HFFc6 (cell line): ENCODE measurements at places on chromosomes 16 and 17. TPM values are rescaled to one million over a fixed set of nuclear protein-coding genes. Genes with fewer than 3 reads are reported as not detected.

Gene TEX19
- not detected in 2 replicates for total RNA-seq

GRCh38 chr16:30914830-30915229, 8.5 kb upstream of the FBXL19 start:
- DNase-seq, result no peak

- no peak for DNase-seq
These were observed 48.5 kb upstream of the HS3ST3A1 start for GRCh38 chr17:13650096-13650675.

- DNase-seq, result peak; percentile 73
These were observed 3.5 kb upstream of the CDC6 start for GRCh38 chr17:40284085-40284713.

DNA sequence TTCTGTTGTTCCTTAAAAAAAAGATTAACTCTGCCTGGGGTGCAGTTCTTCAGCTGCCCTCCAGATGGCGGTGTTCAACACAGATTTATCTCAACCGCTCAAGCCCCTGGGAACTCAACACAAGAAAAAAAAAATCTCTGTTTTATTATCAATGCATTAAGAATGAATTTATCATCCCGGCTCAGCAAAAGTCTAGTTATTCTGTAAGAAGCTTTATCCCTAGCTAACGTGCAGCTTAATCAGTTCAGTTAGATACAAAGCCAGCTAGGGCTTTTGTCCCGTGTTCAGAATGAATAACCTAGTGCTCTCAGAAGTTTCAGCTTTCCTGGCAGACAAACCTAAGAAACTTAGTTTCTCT, 475.9 kb upstream of the CCL2 start:
- DNase-seq, result peak; percentile 63

- DNase-seq, result no peak
These were observed 70.3 kb downstream of the RAI1 start for GRCh38 chr17:17751489-17752088.

- DNase-seq, result no peak
These were observed 3.7 kb downstream of the ZDHHC7 start for GRCh38 chr16:85007496-85008214.
